GM23338 (cell line): ENCODE measurements at places on chromosomes 5 and 9. TPM values are rescaled to one million over a fixed set of nuclear protein-coding genes. Genes with fewer than 3 reads are reported as not detected.

- DNase-seq = no peak
These were observed 821.6 kb downstream of the TLE1 start for GRCh38 chr9:80867731-80868130.

- DNase-seq = no peak
These were observed 184.0 kb downstream of the ACTL7B start for GRCh38 chr9:108671794-108672193.

DNA sequence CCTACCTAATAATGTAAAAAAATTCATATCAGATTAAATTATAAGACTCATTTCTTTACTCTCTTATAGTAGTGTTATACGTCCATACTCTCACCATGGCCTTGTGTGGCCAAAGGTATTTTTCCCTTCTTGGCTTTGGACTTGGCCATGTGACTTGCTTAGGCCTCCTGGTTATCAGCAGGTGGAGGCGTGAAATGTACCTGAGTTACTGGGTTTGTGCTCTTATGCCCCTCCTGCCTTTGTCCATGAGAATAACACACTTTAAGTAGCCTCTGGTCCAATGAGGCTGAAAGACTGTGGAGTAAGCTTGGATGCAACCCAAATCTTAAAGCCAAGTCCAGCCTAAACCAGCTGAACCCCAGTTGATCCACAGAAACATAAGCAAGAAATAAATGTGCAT, 68.7 kb downstream of the RETREG1 start:
- DNase-seq = no peak

- DNase-seq = no peak
These were observed 35.1 kb upstream of the JADE2 start for GRCh38 chr5:134490255-134490924.

SHOC1 gene
- total RNA-seq = not detected in 2 replicates

- DNase-seq = no peak
These were observed 35.4 kb upstream of the TUT7 start for GRCh38 chr9:86389628-86390027.
